ENCODE measurements at places on chromosomes 16 and 17. TPM values are rescaled to one million over a fixed set of nuclear protein-coding genes. Genes with fewer than 3 reads are reported as not detected.

DNA sequence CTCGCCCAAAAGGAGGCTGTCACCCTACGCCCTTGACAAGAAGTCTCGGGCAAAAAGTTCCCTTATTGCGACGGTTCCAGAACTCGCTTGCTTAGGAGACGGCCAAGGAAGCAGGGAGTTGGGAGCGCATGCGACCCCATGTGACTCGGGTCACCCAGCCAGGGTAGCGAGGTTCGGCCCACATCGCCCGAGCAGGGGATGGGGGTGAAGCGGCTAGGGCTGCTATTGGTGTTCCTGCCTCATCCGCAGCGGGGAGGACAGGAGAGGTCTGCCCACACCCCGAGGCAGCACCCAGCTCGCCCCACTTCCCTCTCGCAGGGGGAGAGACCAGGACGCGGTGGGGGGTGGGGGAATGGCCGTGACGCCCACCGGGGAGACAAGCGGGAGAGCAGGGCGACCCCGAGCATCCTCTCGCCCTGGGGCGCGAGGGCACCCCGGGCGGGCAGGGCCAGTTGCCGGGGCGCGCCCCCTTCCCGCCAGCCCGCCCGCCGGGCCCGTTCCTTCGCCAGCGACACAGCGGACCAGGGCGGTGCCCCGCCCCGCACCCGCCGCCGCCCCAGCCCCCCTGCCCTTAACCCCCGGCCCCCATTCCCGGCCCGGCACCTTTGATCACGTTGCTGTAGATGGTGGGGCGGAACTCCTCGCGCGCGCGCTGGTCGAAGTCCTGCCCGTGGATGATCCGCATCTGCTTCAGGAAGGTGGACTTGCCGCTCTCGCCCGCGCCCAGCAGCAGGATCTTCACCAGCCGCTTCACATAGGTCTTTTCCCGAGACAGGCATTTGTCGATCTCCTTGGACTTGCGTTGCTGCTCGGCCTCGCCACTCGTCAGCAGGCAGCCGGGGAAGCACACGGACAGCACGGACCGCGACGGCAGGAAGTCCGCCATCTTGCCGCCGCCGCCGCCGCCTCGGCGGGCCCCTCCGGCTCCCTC is 567 bp downstream of the GNA13 start:
- H3K36me3 ChIP-seq: peaks cover 25% of the 10 kb centered on the region
- peak overlapping the region; percentile 95 for H3K4me3 ChIP-seq
- DNase-seq: peak; percentile 37
- no peaks in the 10 kb centered on the region for H3K27me3 ChIP-seq

XAF1 gene
- total RNA-seq: 95.1 TPM

- peaks cover 48% of the 10 kb centered on the region for H3K36me3 ChIP-seq
- H3K27ac ChIP-seq: no peak overlapping the region
- H3K4me1 ChIP-seq: no peaks in the 10 kb centered on the region
- no peak overlapping the region for H3K4me3 ChIP-seq
Observed at GRCh38 chr17:16013943-16014407, 14.4 kb downstream of the TTC19 start.

- no peaks in the 10 kb centered on the region for H3K36me3 ChIP-seq
- H3K27ac ChIP-seq: no peak overlapping the region
- no peaks in the 10 kb centered on the region for H3K27me3 ChIP-seq
- H3K4me1 ChIP-seq: no peaks in the 10 kb centered on the region
Observed at GRCh38 chr17:54191261-54191660, 368.5 kb downstream of the KIF2B start.

PSMC5 gene
- total RNA-seq: 84.8 TPM

- no peaks in the 10 kb centered on the region for H3K36me3 ChIP-seq
- H3K27me3 ChIP-seq: no peaks in the 10 kb centered on the region
- H3K4me3 ChIP-seq: no peak overlapping the region
- no peak overlapping the region for H3K27ac ChIP-seq
Observed at GRCh38 chr16:88917146-88917914, 50.9 kb upstream of the PABPN1L start.

DNA sequence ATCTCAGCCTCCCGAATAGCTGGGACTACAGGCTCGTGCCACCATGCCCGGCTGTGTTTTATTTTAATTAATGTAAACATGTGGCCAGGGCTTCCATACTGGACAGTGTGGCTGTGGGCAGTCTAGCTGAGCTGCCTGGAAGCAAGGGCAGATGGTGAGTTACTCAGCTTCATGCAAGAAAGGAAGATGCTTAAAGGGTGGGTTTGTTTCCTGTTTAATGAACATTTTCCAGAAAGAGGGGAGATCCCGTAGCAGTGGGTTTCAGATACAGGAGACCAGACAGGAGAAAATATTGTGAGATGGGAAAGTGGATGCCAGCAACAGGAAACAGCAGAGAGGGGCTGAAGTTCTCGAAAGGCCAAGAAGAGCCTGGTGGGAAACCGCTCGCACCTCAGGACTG is 7.3 kb downstream of the MAPK8IP3 start:
- H3K36me3 ChIP-seq: no peaks in the 10 kb centered on the region
- no peak overlapping the region for H3K4me3 ChIP-seq
- H3K27ac ChIP-seq: no peak overlapping the region
- peaks cover 5% of the 10 kb centered on the region for H3K4me1 ChIP-seq
- H3K27me3 ChIP-seq: no peaks in the 10 kb centered on the region

DNA sequence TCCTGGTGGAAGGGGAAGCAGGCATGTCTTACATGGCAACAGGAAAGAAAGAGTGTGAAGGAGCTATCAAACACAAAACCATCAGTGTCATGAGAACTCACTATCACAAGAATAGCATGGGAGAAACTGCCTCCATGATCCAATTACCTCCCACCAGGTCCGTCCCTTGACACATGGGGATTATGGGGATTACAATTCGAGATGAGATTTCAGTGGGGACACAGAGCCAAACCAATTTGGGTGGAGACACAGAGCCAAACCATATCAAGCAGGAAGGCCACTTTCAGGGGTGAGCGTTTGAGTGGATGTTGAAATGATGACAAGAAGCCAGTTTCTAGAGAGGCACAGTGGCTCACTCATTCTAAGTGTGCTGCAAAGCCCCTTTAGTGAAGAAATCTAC is 143.8 kb downstream of the CPPED1 start:
- no peak for DNase-seq
- H3K4me1 ChIP-seq: no peaks in the 10 kb centered on the region
- no peak overlapping the region for H3K4me3 ChIP-seq
- no peaks in the 10 kb centered on the region for H3K36me3 ChIP-seq

HLF gene
- total RNA-seq: 2.1 TPM

HOXB8 gene
- total RNA-seq: not detected

DNA sequence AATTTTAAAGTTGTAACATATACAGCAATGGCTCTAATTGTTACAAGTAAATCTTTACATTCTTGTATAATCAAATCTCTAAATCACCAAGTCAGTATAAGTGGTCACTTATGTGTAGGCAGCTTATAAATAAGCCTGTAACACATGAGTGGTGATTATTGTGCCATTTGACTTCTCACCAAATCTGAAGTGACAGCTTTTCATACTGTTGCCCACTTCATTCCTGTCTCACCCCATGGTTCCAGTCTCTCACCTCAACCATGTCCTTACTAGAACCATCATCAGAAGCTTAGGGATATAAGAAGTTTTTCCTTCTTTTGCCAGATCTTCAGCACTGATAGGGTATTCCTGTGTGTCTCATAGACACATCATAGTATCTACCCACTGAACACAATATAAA is 23.5 kb downstream of the TNRC6A start:
- no peak overlapping the region for H3K27ac ChIP-seq
- peaks cover 15% of the 10 kb centered on the region for H3K4me1 ChIP-seq
- peaks cover 6% of the 10 kb centered on the region for H3K36me3 ChIP-seq
- H3K4me3 ChIP-seq: no peak overlapping the region
- H3K27me3 ChIP-seq: no peaks in the 10 kb centered on the region

- H3K4me1 ChIP-seq: peaks cover 59% of the 10 kb centered on the region
- H3K27me3 ChIP-seq: no peaks in the 10 kb centered on the region
- no peak for DNase-seq
- no peaks in the 10 kb centered on the region for H3K36me3 ChIP-seq
- H3K27ac ChIP-seq: peak overlapping the region; percentile 97
Observed at GRCh38 chr17:77884967-77885641, 73.4 kb upstream of the TNRC6C start.

GAST gene
- not detected for total RNA-seq

DNAH9 gene
- total RNA-seq: not detected

DNA sequence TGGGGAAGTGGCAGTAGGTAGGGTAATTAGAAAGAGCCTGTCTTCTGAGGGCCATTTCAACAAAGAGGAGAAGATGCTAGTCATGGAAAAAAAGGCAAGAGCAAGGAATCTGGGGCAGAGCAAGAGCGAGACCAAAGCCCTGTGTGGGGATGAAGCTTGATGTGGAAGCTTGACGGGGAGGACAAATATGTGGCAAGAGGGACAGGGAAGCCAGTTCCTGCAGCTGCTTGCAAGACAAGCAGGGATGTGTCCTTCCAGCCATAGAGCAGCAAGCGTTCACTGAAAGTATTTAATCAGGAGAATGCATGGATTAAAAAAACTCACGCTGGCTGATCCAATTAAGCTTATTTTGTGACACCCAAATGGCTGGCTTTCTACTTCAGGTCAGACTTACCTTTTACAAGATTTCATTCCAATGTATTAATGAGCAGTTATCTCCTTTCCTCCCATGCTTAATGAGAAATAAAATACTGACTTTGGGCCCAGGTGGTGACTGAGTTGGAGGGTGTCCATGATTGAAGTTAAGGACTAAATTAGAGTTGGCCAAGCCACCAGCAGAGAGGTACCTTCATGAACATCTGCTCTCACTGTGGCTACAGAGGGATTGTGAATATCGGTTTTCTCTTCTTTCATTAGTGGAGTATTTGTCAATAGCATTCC is 76.8 kb downstream of the ABCA8 start:
- H3K36me3 ChIP-seq: no peaks in the 10 kb centered on the region
- H3K4me1 ChIP-seq: no peaks in the 10 kb centered on the region
- H3K27me3 ChIP-seq: no peaks in the 10 kb centered on the region
- no peak overlapping the region for H3K27ac ChIP-seq
- DNase-seq: no peak

GRAP gene
- 34.5 TPM for total RNA-seq

DNA sequence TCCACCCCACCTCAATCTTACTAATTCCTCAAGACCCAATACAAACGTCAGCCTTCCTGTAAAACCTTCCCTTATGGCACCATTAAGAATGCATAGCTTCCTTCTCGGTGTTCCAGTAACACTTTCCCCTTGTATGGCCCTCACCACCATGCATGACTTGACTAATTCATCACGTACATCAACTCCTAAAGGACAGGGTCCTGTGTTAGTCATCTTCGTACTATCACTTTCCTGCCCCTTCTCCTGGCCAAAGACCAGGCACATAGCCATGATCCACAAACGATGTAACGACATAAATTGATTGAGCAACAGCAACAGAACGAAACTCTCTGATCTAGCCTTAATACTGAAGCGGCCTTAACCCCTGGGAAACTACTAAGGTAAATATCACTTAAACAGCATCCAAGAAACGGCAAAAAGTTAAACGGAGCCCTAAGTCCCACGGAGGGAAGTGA is 612 bp downstream of the PSMD12 start:
- no peaks in the 10 kb centered on the region for H3K27me3 ChIP-seq
- peak; percentile 18 for DNase-seq
- peak overlapping the region; percentile 92 for H3K4me3 ChIP-seq
- H3K4me1 ChIP-seq: peaks cover 41% of the 10 kb centered on the region
- peak overlapping the region; percentile 88 for H3K27ac ChIP-seq
- H3K36me3 ChIP-seq: peaks cover 11% of the 10 kb centered on the region

DNA sequence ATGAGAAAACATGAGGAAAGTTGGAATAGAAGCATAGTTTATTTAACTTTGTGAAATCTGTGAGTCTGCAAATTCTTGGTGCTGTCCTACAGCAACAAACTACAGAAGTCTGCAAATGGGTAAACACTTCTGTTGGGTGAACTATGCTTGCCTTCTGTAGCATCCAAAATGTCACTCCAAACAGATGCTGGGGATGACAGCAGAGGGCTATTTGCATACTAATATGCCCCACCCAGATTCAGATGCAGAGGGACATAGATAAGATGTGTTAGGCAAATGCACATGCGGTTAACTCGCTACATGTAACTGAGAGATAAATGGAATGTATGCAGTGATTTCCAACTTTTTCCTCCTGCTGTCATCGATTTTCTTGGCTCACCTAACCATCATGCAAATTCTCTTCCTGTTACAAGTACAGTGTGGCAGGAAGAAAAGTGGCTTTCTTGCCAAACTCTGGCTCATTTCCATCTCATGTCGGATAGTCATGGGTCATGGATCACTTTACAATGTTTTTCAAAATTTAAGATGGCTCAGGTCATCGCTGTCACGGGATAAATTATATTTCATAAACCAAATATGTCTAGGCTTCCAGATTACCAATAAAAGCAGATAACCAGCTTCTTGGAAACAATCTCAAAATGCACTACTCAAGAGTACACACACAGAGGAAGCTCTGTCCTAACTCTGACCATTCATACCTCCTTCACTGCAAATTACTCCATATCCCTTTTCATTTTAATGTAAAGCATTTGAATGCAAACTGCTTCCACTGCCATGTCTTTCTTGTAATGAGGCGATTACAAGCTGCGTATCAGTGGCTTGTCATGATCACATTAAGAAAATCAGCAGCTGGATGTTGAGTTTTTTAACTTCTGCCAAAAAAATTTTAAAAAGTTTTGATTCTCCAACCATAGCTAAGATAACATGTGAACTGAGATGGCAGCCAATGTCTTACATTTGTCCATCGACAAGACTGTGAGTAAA is 47.7 kb downstream of the ADAMTS18 start:
- H3K4me3 ChIP-seq: no peak overlapping the region
- H3K36me3 ChIP-seq: no peaks in the 10 kb centered on the region
- H3K27me3 ChIP-seq: no peaks in the 10 kb centered on the region

SLC6A2 gene
- not detected for total RNA-seq

- no peak for DNase-seq
- H3K4me1 ChIP-seq: no peaks in the 10 kb centered on the region
- no peaks in the 10 kb centered on the region for H3K36me3 ChIP-seq
- H3K27ac ChIP-seq: no peak overlapping the region
- no peak overlapping the region for H3K4me3 ChIP-seq
- no peaks in the 10 kb centered on the region for H3K27me3 ChIP-seq
Observed at GRCh38 chr17:19590451-19590850, 56.8 kb downstream of the SLC47A1 start.

- no peak overlapping the region for H3K4me3 ChIP-seq
- H3K27me3 ChIP-seq: no peaks in the 10 kb centered on the region
- no peaks in the 10 kb centered on the region for H3K36me3 ChIP-seq
Observed at GRCh38 chr16:85517563-85518179, 95.5 kb upstream of the GSE1 start.

DNA sequence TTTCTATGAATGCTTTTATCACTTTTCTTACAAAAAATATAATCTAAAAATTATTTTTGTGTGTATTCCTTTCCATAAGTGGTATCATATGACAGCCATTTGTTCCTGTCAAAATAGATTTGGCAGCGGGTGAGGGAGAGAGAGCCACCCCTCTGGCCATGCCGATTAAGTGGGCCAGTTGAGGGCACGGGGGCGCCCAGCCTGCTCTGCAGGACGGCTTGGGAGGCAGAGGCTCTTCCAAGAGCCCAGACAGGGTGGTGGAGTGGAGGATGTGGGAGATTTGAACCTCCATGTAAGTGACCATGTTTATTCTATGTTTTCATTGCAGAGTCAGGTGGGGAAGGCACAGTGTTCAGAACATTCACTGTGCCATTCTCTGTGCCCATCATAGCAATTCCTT is 88.8 kb downstream of the IRX3 start:
- H3K27me3 ChIP-seq: no peaks in the 10 kb centered on the region
- no peaks in the 10 kb centered on the region for H3K36me3 ChIP-seq
- H3K4me3 ChIP-seq: no peak overlapping the region
- DNase-seq: no peak
- no peak overlapping the region for H3K27ac ChIP-seq
- no peaks in the 10 kb centered on the region for H3K4me1 ChIP-seq
